Omental fat pad (tissue), 4 donors: ENCODE measurements at places on chromosomes 16 and 17. TPM values are rescaled to one million over a fixed set of nuclear protein-coding genes. Genes with fewer than 3 reads are reported as not detected.

Gene ACSM2A
- total RNA-seq, result 0.63 TPM

DNA sequence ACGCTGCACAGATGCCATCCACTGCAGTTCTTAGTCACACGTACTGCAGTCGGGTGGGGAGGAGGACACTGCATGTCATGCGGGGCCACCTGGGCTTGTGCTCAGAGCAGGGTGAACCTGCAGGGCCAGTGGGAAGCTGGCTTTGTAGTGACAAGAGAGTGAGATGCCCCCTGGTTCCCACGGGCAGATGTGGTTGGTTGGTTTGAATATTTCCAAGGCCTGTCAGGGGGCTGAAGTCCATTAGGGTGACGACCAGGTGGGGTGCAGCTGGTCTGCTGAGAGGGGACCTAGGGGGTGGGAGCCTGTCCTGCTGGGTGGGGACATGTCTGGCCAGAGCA lies 14.3 kb downstream of the ZNF213 start:
- no peak for DNase-seq

GRCh38 chr17:77107506-77108433 lies 33.0 kb upstream of the SEC14L1 start:
- DNase-seq, result no peak

- no peak for DNase-seq
These were observed 91.1 kb downstream of the TNFRSF13B start for GRCh38 chr17:16880843-16881230.

GRCh38 chr16:89056592-89056991 lies 37.1 kb upstream of the ACSF3 start:
- DNase-seq, result no peak

DNA sequence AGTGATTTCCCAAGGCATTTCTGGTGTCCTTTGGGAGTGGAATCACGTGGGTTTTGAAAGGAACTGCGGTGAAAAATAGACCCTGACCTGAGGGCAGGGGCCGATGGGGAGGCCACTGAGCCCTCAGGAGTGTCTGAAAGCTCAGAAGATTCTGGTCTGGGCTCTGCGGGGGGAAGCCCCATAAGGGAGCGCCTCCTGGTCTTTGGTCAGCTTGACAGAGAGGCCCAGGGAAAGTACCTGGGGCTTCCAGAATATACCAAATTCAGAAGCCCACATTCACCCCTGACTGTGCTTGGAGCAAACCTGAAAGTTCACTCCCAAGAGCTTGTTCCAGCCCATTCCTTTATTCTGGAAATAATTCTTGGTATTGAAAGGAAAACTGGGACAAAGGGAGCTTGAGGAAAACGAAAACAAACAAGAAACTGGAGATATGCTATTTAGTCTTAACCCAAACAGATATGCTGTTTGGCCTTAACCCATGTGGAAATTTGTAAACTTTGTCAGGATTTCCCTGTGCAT lies 23.2 kb upstream of the NAGLU start:
- no peak for DNase-seq

Gene MPP2
- 1.3 TPM for total RNA-seq

Gene CLEC18B
- total RNA-seq, result not detected
